ENCODE measurements at places on chromosomes 7 and 10. TPM values are rescaled to one million over a fixed set of nuclear protein-coding genes. Genes with fewer than 3 reads are reported as not detected.

- DNase-seq, result no peak
- H3K27me3 ChIP-seq, result no peaks in the 10 kb centered on the region
- no peak overlapping the region for H3K27ac ChIP-seq
- no peak overlapping the region for H3K4me3 ChIP-seq
- no peaks in the 10 kb centered on the region for H3K4me1 ChIP-seq
- H3K36me3 ChIP-seq, result no peaks in the 10 kb centered on the region
Measured at GRCh38 chr7:113431406-113431805, 313.1 kb upstream of the SMIM30 start.

Gene FAM25A
- not detected for total RNA-seq

DNA sequence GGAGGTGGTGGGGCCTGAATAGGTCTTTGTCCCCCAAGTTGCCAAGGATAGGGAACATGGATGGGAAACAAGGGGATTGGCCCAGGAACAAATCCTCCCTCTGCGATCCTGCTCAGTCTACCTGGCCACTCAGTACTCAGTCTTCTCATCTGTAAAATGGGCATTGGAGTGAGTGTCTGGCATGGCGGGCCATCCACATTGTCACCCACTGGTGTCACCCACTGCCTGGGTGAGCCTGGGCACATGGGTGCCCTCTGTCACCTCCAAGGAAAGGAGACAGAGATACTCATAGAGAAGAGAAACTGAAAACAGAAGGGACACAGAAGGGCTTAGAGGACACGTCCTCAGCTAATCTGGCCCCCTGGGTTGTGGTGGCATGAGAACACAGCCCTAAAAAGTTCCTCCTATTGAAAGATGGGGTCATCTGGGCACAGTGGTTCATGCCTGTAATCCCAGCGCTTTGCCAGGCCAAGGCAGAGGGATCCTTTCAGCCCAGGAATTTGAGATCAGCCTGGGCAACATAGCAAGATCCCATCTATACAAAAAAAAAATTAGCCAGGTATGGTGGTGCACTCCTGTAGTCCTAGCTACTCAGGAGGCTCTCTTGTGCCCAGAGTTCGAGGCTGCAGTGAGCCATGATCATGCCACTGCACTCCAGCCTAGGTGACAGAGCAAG lies 12.5 kb upstream of the TNRC18 start:
- no peak for DNase-seq
- H3K27ac ChIP-seq, result no peak overlapping the region
- H3K36me3 ChIP-seq, result peaks cover 2% of the 10 kb centered on the region
- no peaks in the 10 kb centered on the region for H3K4me1 ChIP-seq
- H3K4me3 ChIP-seq, result no peak overlapping the region

Gene SLC26A3
- total RNA-seq, result not detected

- peaks cover 2% of the 10 kb centered on the region for H3K36me3 ChIP-seq
- H3K27me3 ChIP-seq, result peaks cover 8% of the 10 kb centered on the region
- peaks cover 12% of the 10 kb centered on the region for H3K4me1 ChIP-seq
- no peak overlapping the region for H3K27ac ChIP-seq
Measured at GRCh38 chr10:13823096-13823708, 236.4 kb downstream of the PRPF18 start.

Gene GLI3
- not detected for total RNA-seq

DNA sequence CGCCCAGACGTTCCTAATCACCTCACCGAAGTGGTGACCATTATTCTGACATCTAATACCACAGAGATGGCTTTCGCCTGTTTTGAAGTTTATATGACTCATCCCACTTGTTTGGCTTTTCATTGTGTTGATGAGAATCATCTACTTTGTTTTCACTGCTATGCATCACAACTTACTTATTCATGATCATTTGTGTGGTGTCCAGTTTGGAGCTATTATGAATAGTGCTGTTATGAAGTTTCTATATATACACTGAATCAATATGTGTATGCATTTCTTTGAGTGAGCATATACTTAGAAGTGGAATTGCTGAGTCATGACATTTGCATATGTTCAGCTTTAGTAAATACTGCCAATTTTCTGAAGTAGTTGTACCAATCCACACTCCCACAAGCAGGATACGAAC lies 38.6 kb upstream of the TNKS2 start:
- peaks cover 53% of the 10 kb centered on the region for H3K27me3 ChIP-seq
- no peaks in the 10 kb centered on the region for H3K36me3 ChIP-seq
- no peaks in the 10 kb centered on the region for H3K4me1 ChIP-seq
- H3K27ac ChIP-seq, result no peak overlapping the region
- no peak for DNase-seq
- no peak overlapping the region for H3K4me3 ChIP-seq

Gene PRSS2
- not detected for total RNA-seq

Data from activated CD4-positive, alpha-beta memory T cell treated with anti-CD3 and anti-CD28 coated beads, Interleukin-2, amount 10 ng/mL, durations not matched to agents 7 days and 5 days (primary cell).